ENCODE measurements at places on chromosomes 3 and 15. TPM values are rescaled to one million over a fixed set of nuclear protein-coding genes. Genes with fewer than 3 reads are reported as not detected.

DNA sequence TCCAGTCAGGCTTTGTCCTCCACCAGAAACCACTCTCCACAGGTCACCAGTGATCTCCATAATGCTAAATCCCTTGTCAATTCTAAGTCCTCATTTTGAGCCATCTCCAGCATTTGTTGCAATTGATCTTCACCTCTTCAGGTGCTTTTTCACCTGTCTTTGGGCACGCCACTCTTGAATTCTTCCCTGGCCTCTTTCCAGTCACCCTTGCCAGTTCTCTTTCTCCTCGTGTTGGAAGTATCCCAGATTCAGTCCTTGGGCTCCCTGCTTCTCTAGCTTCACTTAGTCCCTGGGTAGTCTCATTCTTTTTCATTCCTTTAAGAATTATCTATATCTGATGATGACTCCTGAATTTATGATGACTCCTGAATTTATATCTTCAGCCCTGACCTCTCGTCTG is 37.5 kb downstream of the MAPK6 start:
- DNase-seq, result no peak

- DNase-seq, result no peak
Observed at GRCh38 chr3:72699631-72700030, 148.6 kb downstream of the SHQ1 start.

The NR2E3 gene
- total RNA-seq, result 0.35 TPM

DNA sequence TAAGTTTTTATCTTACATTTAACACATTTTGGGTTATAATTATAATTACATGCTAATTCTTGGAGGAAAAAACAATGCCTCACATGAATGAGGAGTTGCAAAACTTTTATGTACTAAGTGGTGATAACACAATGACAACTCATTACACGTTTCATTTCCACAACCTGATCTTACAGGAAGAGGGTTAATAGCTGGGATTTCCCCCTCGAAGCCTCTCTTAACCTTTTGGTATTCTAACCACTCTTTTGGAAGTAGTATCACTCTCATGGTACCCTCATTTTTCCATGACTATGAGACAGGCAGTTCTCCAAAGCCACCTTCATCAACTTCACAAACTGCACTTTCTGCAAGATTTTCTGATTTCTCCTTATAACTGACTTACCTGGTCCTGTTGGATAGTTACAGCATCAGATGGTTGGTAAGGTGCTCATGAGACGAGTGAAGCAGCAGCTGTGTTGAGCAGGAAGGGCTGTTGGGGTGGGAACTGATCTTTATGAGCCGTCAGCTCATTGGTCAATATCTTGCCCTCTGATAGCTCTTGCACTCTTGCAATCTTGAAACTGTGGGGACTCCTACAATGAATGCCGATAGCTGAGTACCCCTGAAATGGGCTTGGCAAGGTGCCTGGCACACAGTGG is 41.6 kb downstream of the ACAN start:
- DNase-seq, result no peak

Measured in PC-3 (cell line).